ENCODE measurements at places on chromosomes 1 and 21.

DNA sequence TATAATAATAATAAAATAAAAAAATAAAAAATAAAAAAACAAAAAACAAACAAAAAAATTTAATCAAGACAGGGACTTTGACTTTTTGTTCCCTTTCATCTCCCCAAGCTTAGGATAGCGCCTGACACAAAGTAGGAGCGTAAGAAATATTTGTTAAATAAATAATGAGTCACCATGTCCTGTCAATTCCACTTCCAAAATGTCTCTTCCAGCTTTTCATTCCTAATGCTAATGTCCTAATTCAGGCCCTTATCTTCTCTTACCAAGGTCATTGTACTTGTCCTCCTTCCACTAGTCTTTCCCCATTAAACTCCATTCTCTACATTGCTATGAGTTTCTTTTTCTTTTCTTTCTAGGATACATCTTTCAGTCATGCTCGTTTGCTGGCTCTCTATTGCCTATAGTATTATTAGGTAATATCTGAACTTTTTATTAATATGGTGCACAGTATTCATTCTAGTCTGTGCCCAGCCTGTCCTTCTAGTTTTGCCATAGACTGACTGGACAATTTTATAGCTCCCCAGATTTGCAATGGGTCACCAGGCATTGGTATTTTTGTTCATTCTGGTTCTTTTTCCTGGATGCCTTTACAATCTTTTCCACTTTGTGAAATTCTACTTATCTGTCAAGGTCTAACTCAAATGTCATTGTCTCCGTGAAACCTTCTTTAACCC, 11.4 kb downstream of the NEXN start:
- no peak for DNase-seq

- no peak for DNase-seq
Measured at GRCh38 chr1:164623805-164624204, 64.8 kb downstream of the PBX1 start.

GRCh38 chr1:100358210-100358609, 5.9 kb downstream of the CDC14A start:
- no peak for DNase-seq

DNA sequence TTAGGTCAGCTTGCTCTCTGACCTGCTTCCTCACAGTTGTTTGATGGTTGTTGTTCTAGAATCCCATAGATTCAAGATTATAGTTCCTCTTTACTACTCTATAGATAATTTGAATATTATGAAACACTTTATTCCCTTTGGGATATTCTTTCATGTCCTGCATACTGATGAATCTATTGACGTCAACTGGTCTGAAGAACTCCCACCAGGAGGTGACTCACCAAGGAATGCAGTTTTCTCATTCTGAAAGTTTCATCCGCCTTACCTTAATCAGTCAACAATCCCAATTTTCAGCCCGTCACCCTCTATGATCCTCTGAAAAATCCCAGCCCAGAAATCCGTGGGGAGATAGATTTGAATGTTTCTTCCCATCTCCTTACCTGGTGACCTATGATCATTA, 834.1 kb upstream of the PRMT6 start:
- no peak for DNase-seq

DNA sequence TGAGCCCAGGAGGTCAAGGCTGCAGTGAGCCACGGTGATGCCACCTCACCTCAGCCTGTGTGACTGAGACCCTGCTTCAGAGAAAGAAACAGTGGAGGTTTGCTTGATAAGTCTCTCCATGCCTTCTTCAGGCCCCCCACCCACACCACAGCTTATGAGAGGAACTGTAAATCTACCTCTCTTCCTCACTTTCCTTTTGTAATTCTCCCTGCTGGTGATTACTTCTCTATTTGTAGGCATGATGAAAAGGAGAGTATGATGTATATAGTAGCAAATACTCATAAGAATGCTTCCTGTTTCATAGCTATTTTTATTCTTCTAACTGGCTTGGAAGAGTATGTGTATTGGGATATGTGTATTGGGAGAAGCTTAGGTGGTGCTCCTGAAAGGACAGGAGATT, 186.3 kb downstream of the VPS13D start:
- DNase-seq: no peak

DNA sequence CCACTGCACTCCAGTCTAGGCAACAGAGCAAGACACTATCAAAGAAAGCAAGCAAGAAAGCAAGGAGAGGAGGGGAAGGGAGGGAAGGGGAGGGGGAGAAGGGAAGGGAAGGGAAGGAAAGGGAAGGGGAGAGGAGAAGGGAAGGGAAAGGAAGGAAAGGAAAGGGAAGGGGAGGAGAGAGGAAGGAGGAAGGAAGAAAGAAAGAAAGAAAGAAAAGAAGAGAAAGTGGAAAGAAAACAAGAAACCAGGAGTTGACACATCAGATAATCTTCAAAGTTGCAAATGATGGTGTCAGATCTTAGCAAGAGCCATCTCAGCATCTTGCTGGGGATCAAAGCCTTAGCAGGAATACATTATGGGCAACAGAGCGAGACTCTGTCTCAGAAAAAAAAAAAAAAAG, 14.9 kb upstream of the CDA start:
- no peak for DNase-seq

Measured in stimulated activated CD8-positive, alpha-beta memory T cell treated with anti-CD3 and anti-CD28 coated beads, Interleukin-15, amount 100 ng/mL, for 48 hours (primary cell).